NCI-H1436 (cell line): ENCODE measurements at places on chromosomes 1 and 21.

DNA sequence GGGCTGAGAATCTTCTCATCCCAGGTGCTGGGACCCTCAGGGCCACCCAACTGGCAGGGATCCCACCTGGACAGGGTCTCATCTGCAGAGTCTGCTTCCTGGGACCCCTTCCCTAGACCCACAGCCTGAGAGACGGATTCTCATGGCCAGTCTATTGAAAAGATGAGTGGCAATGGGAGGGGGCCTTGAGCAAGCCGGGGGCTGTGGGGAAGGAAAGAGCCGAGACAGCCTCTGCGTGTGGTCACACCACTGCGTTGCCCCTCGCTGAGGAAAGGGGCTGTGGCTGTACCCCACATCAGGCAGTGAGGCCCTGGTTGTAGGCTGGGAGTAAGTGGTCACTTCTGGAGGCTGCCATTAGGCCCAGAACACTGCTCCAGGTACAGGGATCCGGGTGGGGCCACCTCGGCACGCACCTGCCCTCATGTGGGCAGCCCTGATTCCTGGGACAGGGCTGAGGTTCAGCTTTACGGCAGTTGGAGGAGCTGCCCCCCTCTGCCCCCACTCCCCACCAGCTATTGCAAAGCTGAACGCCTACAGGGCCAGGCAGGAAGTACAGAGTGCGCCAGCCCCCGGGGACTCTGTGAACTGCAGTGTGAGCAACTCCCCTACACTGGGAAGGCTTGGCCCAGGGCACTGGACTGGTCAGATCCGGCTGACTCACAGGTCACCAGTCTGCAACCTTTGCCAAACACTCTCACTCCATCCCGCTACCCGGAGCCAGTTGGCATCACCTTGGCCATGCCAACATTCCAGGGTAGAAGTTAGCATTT is 106.9 kb downstream of the RIPK4 start:
- DNase-seq: no peak

DNA sequence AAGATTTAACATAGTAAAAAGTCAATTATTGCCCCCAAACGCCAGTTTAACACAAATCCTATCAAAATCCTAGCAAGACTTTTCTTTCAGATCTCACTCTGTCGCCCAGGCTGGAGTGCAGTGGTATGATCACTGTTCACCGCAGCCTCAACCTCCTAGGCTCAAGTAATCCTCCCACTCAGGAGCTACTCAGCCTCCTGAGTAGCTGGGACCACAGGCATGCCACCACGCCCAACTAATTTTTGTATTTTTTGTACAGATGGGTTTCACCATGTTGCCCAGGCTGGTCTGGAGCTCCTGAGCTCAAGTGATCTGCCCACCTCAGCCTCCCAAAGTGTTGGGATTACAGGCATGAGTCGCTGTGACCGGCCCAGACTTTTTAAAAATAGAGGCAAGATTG is 4.8 kb downstream of the SNIP1 start:
- no peak for DNase-seq

DNA sequence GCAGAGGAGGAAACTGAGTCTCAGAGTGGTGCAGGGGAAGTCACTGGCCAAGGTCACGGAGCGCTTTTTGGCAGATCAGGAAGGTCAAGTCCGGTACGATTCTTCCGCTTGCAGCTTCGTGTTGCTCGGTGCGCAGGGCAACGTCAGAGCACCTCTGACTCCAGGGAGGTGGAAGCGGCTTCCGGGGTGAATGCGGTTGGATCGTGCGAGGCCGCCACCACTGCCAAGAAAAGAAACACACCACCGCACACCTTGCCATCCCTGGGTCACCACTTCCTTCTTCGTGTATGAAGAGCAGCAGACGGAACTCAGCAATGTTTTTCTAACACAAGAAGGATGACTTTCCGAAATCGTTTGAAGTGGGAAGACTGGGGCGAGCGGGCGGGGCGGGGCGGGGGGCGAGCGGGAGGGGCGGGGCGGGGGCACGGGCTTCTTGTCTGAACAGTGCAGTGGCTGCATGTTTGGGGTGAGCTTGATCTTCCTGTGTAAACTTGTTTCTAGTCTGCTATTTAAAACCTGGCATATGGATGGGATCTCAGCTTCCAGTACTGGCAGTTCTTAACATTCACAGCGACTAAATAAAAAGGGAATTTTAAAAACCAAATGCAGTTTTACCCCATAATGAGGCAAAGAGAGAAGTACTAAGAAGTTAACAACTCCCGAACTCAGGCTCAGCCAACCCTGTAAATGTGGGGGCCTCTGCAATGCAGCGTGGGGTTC is 300.0 kb downstream of the RRAGC start:
- DNase-seq: no peak

- DNase-seq: no peak
Measured at GRCh38 chr1:27891196-27891889, 19.0 kb downstream of the THEMIS2 start.

DNA sequence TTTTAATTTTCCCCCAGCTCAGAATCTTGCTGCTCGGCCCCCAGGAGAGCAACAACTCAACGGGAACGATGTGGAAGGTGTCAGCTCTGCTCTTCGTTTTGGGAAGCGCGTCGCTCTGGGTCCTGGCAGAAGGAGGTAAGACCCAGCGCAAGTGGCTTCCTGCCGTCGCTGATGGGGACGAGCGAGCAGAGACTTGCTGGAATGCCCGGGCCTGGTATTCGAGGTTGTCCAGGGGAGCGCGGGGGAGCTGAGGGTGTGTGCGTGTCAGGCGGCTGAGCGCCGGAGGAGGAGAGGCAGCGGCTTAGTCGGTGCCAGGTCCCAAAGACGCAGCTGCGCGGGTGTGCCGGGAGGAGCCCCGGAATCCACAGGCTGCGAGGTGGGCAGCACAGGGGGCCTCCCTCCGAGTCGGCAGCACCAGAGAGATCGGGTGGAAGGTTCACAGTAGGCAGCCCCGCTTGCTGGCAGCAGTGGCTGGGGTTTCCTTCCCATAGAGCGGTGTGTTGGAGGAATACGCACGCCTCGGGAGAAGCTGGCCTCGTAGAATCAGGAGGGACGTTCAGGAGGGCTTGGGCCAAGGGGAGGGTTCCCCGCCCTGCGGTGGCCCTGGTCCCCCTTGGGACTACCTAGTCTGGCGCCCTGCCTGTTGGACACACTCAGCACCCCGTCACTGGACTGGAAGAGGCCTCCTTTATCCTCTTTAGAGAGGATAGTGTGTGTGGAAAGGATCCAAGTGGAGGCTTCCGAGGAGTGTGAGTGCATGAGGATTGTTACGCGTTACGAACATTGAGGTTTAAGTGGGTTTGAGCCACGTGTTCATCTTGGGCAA is 547 bp downstream of the PDPN start:
- no peak for DNase-seq

GRCh38 chr21:18771845-18772380 is 368.3 kb upstream of the TMPRSS15 start:
- DNase-seq: no peak

GRCh38 chr1:64092851-64093371 is 110.5 kb upstream of the UBE2U start:
- DNase-seq: no peak

- no peak for DNase-seq
Measured at GRCh38 chr1:152741656-152742055, 16.2 kb upstream of the KPRP start.
